ENCODE measurements at places on chromosomes 4 and X.

DNA sequence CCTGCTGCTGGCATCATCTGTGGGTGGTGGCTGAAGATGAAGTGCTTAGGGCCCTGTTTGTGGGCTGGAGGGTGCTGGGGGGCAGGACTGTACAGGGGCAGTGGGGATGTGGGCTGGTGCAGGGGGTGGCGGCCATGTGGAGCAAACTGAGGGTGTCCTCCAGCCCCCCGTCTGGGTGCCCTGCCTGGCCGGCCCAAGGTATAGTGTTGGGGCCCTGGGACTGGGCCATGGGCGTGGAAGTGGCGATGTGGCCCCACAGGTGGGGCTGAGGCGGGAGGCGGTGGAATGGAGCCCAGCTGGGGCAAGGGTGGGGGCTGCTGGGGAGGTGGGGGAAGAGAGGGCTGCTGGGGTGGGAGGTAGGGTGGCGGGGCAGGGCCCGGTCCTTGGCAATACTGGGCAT is 9.5 kb upstream of the KDM5C start:
- no peak for DNase-seq

GRCh38 chr4:79211490-79211889 is 114.4 kb downstream of the NAA11 start:
- no peak for DNase-seq

GRCh38 chr4:68589790-68590189 is 13.7 kb upstream of the UGT2B17 start:
- no peak for DNase-seq

- DNase-seq, result no peak
Measured at GRCh38 chr4:188110036-188110435, 633 bp upstream of the TRIML2 start.

DNA sequence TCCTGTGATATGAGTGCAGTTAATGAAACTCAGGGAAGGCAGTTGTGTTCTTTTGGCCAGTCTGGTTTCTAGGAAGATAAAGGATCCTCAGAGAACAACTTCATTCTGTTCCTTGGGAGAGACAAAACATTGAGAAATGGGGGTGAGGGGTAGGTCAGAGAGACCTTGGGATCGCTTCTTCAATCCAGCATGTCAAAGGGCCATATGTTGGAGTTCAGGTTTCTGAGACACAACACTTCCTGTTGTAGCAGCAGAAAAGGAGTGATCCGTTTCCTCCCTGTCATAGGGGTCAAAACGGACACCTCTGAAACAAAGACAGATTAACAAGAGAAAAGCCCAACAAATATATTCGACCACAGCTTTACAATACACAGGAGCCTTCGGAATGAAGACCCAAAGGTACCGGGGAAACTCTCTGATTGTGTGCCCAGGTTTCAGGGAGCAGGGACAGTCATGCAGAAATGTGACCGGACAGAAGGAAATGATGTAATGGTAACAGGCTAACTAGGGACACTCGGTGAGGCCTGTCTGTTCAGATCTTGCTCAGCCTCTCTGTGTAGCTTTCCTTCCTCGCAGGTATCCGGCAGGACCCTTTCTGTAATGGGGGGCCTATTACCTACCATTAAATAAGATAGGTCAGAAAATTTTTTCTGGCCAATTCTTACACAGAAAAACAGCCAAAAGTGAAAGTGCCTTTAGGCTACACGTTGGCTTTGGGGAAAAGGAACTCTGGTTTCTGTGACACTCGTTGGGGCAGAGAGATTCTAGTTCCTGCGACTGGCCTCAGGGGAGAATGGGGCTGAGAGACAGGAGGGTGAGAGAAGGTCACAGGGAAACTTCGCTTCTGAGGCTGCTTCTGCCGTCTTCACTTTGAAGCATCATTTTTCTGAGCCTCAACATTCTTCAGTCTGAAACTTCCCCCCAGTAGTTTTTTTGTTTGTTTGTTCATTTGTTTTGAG is 103.3 kb upstream of the TLR3 start:
- no peak for DNase-seq

DNA sequence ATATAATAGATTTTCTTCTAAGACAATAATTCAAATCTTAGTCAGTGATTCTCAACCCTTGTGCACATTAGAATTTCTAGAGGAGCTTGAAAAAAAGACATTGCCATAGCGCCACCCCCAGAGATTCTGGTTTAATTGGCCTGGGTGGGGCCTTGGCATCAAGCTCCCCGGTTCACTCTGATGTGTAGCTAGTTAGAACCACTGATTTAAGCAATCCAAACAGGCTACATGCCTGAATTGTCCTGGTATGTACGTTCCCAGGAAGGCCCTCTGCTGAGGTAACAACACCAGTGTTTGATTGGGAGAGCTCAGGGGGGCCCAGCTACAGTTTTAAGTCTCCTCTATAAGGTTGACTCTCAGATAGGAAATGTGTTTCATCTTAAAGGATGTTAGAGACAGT is 1.3 kb upstream of the ATP10D start:
- no peak for DNase-seq

DNA sequence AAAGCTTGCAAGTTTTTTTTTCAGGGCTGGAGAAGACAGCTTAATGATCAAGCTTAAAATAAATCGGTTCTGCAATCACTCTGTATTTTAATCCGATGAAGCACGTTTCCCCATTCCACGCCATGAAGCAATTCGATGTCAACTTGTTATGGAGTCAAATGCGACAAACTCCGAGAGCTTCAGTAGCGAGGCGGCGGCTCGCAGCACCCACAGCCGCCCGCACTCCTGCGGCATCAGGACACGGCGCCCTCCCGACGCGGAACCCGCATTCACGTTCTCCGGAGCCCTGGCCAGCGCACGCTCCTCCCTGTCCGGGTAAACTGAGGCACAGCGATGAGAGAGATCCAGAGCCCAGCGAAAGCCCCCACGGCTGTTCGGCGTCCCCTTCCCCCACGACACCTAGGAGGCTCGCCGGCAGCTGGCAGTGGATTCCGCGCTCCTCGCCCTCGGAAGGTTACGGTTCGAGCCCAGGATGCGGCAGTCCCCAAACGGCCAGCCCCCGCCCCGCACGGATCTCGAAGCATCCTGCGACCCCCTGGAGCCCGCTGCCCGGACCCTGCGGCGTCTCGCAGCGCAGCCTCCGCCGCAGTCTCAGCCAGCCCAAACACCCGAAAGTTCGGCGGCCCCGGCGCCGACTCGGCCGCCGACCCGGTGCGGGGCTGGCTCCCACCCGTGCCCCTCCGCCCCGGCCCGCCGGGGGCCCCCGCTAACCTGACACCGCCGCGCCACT is 507 bp downstream of the MFAP3L start:
- no peak for DNase-seq

- no peak for DNase-seq
Measured at GRCh38 chr4:2930758-2931511, 32.3 kb downstream of the NOP14 start.

DNA sequence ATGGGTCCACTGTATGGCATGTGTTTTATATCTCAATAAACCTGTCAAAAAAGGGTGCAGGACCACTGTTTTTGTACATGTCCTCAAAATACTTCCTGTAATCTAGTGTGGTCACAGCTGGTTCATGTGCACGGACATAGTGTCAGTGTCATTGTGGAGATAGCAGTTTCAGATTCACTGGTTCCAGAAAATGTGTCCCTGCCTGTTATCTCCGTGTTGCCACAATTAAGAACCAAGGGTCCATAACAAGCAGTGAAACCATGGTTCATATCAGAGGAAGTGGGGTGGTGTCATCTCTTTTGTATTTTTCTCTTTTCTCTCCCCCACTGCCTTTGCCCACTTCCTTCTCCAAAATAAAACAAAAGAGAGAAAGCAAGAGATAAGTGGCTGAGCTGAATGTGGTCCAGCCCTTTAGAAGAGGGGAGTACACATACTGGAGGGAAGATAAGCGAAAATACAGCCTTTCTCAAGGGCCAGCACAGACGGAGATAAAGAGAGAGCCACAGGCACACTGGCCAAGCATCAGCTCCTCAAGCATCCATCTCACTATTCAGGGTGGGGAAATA is 51.2 kb downstream of the TBL1X start:
- DNase-seq, result peak; percentile 4

- no peak for DNase-seq
Measured at GRCh38 chr4:8702020-8702495, 109.5 kb downstream of the CPZ start.

GRCh38 chrX:19640693-19641374 is 125.5 kb upstream of the MAP3K15 start:
- no peak for DNase-seq

- no peak for DNase-seq
Measured at GRCh38 chr4:4225915-4226605, 669 bp downstream of the OTOP1 start.

DNA sequence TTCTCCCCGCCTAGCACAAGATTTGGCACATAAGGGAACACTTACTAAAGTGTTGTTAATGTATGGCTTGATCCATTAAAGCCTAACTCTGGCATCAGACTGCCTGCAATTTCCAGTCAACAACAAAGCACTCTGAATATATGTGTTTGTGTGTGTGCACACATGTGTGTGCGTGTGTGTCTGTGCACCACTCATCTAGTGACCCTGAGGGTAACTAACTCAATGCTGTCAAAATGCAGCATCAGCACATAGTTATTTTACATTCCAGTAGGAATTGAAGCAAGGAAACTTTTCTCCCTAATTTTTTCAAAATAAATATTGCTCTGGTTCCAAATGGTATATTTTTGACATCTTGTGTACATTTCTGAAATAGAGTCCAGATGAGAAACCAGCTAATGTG is 94.4 kb downstream of the SHROOM4 start:
- no peak for DNase-seq

- no peak for DNase-seq
Measured at GRCh38 chr4:146359771-146360170, 145.4 kb downstream of the REELD1 start.

GRCh38 chr4:169811476-169811875 is 53.7 kb upstream of the HPF1 start:
- no peak for DNase-seq

DNA sequence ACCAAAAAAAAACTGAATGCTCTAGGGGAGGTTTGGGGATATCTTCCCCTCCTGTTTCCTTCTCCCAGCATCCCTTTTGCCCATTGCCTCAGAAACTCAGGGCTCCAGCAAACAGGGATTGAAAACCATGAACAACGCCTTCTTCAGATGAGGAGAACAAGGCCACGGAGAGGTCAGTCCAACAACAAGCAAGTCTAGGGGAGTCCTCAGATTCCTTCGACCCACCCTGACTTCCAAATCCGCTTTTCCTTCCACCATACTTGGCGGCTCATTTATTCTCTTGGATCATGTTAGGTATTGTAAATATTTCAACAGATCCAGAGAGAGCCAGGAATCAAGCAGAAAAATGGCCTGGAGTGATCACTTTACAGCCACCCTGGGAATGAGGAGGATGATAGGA is 21.9 kb downstream of the REELD1 start:
- no peak for DNase-seq

GRCh38 chr4:137707626-137708025 is 175.3 kb upstream of the PCDH18 start:
- no peak for DNase-seq

- DNase-seq, result no peak
Measured at GRCh38 chrX:74408304-74408703, 13.0 kb upstream of the SLC16A2 start.

GRCh38 chr4:138870737-138871554 is 144.6 kb upstream of the NOCT start:
- peak; percentile 65 for DNase-seq

GRCh38 chr4:61442936-61443335 is 242.8 kb downstream of the ADGRL3 start:
- no peak for DNase-seq

DNA sequence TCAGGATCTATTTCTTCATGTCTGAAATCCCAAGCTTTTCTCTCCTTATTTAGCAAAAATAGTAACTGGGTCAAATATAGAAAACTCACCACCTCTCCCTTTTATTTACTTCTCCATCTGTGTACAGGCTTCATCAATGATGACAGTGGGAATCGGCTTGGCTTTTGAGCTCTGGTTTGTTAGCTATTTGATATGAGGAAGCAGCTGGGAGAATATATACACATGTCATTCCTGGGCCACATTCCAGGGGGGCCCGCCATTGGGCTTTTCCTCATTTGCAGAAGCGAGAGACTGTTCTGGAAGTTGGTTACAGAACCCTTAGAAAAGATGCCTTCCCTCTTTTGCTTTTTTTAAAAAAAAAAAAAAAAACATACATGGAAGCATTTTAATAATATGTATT is 107.4 kb upstream of the F9 start:
- DNase-seq, result no peak

GRCh38 chr4:167587361-167587760 is 353.1 kb upstream of the SPOCK3 start:
- DNase-seq, result no peak

DNA sequence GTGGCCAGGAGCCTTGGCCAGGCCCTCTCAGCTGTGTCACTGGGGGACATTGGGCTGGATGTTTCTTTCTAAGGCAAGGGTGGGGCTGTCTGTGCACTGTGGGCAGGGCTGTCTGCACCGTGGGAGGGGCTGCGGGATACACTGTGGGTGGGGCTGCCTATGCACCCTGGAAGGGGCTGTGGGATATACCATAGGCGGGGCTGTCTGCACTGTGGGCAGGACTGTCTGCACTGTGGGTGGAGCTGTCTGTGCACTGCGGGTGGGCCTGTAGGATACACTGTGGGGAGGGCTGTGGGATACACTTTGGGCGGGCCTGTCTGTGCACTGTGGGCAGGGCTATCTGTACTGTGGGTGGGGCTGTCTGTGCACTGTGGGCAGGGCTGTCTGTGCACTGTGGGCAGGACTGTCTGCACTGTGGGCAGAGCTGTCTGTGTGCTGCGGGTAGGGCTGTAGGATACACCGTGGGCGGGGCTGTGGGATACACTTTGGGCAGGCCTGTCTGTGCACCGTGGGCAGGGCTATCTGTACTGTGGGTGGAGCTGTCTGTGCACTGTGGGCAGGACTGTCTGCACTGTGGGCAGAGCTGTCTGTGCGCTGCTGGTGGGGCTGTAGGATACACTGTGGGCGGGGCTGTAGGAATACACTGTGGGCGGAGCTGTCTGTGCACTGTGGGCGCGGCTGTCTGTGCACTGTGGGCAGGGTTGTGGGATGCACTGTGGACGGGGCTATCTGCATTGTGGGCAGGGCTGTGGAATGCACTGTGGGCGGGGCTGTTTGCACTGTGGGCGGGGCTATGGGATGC is 31.1 kb downstream of the ACOX3 start:
- peak; percentile 79 for DNase-seq

DNA sequence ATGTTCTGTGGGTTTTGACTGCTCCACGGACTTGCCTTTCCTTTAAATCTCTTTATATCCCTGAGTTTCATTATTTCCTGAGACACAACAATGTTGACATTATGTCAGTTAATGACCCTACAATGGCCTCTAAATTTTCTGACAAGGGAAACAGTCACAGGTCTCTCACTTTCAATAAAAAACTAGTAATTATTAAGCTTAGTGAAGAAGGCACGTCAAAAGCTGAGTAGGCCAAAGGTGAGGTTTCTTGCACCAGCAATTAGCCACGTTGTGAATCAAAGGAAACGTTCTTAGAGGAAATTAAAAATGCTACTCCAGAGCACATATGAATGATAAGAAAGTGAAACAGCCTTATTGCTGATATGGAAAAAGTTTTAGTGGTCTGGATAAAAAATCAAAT is 930.2 kb upstream of the GRID2 start:
- no peak for DNase-seq
